ENCODE measurements at places on chromosomes 1 and 21. TPM values are rescaled to one million over a fixed set of nuclear protein-coding genes. Genes with fewer than 3 reads are reported as not detected.

GRCh38 chr1:15308621-15309027, 61.6 kb downstream of the FHAD1 start:
- no peak for DNase-seq

- peak; percentile 93 for DNase-seq
Observed at GRCh38 chr21:35316933-35317332, 267.8 kb upstream of the RUNX1 start.

RAP1GAP gene
- not detected for total RNA-seq

GRCh38 chr21:26405735-26406361, 167.2 kb downstream of the CYYR1 start:
- peak; percentile 78 for DNase-seq

DOCK7 gene
- 153 TPM for total RNA-seq

LENEP gene
- total RNA-seq = 0.43 TPM

- no peak for DNase-seq
Observed at GRCh38 chr1:45411510-45411899, 71.3 kb upstream of the MUTYH start.

RPTN gene
- not detected for total RNA-seq

DNA sequence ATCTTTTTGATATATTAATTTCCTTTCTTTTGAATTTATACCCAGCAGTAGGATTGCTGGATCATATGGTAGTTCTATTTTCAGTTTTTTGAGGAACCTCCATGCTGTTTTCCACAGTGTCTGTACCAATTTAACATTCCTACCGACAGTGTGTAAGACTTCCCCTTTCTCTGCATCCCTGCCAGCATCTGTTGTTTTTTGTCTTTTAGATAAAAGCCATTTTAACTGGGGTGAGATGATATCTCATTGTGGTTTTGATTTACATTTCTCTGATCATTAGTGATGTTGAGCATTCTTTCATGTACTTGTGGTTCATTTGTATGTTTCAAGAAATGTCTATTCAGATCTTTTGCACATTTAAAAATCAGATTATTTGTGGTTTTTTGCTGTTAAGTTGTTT, 62.4 kb upstream of the STUM start:
- no peak for DNase-seq

Measured in fibroblast of villous mesenchyme (primary cell).